ENCODE measurements at places on chromosomes 13 and 19.

GRCh38 chr13:37225414-37226070 lies 120.1 kb upstream of the CSNK1A1L start:
- DNase-seq = no peak

- no peak for DNase-seq
Observed at GRCh38 chr19:5960005-5961001, 17.6 kb downstream of the RANBP3 start.

GRCh38 chr19:4690361-4690760 lies 20.2 kb upstream of the MYDGF start:
- DNase-seq = no peak

GRCh38 chr13:75383064-75383715 lies 98.8 kb downstream of the TBC1D4 start:
- DNase-seq = no peak

- no peak for DNase-seq
Observed at GRCh38 chr13:113671066-113672001, 4.3 kb downstream of the GRK1 start.

DNA sequence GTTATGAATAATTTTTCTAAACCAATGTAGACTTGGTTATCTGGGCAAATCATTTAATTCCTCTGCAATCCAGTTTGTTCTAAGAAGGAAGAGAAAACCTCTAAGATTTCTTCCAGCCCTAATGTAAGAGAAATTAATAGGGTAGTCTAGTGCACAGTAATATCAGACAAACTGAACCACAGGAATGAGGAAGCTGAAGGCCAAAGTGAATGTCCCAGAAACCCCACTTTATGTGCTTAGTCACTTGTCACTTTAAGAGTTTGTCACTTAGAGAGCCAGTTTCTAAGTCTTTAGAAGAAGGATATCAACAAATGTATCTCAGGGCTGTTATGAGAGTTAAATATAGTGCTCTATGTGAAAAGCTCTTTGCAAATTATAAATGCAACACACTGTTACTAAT lies 750.6 kb downstream of the DIAPH3 start:
- no peak for DNase-seq

- DNase-seq = no peak
Observed at GRCh38 chr13:97567510-97568243, 133.7 kb downstream of the RAP2A start.

GRCh38 chr13:30666113-30666512 lies 48.4 kb downstream of the USPL1 start:
- no peak for DNase-seq

DNA sequence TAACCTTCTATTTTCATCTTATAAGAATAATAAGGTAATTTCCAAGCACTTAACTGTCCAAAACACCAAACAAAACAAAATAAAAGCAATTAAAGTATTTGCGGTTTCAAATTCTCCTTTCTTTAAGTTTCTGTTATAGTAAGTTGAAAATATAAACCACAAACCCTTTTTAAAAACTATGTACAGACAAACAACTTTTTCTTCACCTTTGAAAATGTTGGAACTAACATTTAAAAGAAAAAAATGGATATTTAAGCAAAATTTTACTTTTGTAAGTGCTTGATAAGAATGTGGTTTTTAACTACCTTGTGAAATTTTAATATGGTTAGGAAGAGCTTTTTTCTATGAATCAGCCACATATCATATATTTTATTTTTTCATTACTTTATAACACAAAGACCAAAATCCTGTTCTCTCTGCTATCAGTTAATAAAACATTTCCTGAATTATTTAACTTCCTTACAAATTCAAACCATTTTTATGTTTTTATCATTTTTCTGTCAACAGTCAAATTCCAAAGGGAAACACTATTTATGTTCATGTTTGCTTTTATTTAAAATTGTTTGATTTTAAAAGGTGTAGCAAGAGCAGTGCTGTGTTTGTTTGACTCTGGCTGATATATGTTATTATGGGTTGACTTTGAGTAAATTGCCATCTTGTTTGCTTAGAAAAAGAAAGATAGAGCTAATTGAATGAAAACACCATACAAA lies 554.1 kb upstream of the KLHL1 start:
- DNase-seq = no peak

All from vagina (tissue), 2 donors.